ENCODE measurements at places on chromosomes 2 and 18. TPM values are rescaled to one million over a fixed set of nuclear protein-coding genes. Genes with fewer than 3 reads are reported as not detected.
A peak's percentile ranks its signal among the peaks of the same experiment; 100 is the strongest.

DNA sequence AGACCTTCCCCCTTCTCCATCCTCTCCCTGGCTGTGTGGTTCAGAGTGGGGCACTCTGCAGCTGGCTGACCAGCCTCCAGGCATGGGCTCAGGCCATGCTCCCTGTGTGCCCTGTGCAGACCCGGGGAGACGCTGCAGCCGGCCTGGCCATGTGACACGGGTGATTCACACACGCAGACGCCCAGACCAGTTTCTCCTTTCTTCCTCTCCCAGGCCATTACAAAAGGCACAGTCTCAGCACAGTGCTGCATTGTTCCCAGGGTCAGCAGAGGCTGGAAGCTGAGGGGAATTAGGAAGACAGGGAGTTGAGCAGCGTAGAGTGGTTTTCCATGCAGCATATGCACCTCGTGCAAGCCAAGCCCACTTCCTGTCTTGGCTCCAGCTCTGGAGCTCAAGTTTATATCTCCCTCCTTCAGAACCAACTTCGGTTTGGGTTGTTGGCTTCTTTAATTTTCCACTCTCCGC is 288.5 kb downstream of the TNS1 start:
- peak; percentile 81 for DNase-seq

The KIF5C gene
- total RNA-seq = 11.1 TPM

The UCN gene
- 6.5 TPM for total RNA-seq

The THSD7B gene
- total RNA-seq = 0.83 TPM

DNA sequence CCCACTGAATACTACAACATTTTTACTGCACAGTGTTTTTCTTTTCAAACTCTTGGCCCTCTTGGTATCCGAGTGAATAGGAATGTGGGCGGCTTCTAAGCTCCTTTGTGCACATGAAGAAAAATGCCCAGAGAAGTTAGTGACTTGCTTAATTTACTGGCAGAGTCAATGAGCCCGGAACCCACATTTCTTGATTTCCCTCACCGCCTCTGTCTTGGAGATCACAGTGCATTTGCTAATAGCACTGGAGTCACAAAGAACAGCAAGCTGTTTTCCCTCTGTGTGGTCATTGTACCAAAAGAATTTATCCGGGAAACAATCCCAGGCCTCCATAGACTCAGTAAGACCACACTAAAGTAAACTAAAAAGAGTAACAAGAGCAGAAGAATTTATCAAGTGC is 18.9 kb downstream of the STON1 start:
- DNase-seq = no peak

GRCh38 chr2:216652566-216652965 is 19.3 kb downstream of the IGFBP2 start:
- DNase-seq = no peak

- DNase-seq = no peak
Measured at GRCh38 chr2:206245265-206245672, 29.2 kb upstream of the ZDBF2 start.

The PJVK gene
- total RNA-seq = 6.2 TPM

- peak; percentile 87 for DNase-seq
Measured at GRCh38 chr2:235595422-235596010, 101.7 kb downstream of the AGAP1 start.

- DNase-seq = no peak
Measured at GRCh38 chr2:160613466-160614153, 120.0 kb upstream of the RBMS1 start.

DNA sequence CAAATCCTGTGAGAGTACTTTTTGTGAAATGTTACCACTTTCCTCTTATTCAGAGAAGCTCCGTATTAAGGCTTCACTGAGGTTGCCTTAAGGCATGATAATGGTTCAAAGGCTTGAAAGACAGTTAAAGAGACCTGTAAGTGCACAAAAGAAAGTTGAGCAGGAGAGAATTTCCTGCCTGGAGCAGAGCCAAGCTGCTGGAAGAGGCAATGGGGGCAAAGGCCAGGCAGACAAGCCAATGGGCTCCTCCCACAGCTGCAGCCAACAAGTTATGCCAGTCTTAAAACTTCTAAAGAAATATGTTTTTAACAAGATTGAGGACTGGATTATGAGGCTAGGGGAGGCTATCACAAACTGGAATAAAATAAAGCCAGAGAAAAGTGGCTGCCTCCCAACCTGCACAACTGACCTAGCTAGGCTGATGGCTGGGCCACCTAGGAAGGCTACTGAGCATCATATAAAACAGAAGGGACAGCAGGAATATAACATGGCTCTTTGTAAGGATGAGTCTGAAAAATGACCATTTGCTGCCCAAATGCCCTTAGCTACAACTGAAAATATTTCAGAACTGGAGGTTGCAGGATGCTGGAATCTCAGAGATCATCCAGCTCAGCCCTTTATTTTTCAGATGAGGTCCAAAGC is 2.1 kb downstream of the IL1B start:
- no peak for DNase-seq

DNA sequence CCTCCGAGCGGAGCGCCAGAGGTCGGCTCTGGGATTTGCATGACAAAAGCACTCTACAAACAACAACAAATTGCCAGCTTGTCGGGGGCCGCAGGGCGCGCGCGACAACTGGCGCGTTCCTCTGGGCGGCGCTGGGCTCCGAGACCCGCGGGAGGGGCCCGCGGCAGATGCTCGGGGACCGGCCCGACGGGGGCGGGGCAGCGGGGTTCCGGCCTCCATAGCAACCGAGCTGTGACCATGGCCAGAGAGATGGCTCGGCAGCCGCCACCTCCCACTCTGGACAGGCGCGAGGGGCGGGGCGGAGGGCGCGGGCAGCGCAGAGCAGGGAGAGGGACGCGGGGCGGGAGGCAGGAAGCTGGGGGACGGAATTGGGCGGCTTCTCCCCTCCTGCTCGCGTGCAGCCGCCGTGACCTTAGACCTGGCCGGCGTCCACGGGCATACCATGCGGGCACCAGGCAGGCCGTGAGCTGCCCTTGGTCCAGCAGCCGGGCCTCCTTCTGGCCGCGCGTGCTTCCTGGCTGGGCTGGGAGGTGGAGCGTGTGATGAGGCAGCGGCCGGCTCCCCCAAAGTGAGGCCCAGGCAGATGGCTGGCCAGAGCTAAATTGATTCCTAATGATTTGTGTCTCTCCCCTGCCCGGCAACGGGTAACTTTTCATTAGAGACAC is 171.5 kb downstream of the CELF4 start:
- DNase-seq = peak; percentile 79

DNA sequence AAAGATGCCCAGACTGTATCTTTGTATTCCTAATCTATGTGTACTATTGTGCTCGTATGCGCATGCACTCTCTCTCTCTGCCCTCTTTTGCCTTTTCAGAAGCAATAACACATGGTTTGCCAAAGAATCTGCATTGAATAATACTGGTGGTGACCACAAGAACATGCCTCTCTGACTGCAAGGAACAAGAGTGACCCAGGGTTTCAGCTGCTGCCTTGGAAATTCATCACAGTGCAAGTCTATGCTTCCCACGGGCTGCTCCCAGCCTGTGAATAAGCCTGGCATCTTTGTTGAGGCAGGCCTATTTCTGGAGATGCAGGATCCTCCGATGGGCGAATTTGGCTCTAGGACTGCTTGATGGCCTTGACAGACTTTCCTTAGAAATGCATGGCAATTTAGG is 689.4 kb upstream of the FANCL start:
- no peak for DNase-seq

The FTCDNL1 gene
- total RNA-seq = 3.6 TPM

GRCh38 chr2:84972932-84973331 is 2.0 kb downstream of the KCMF1 start:
- no peak for DNase-seq

- DNase-seq = no peak
Measured at GRCh38 chr2:8893978-8894820, 56.8 kb upstream of the KIDINS220 start.

The CMPK2 gene
- total RNA-seq = 9.3 TPM

The KIAA2012 gene
- 0.16 TPM for total RNA-seq

DNA sequence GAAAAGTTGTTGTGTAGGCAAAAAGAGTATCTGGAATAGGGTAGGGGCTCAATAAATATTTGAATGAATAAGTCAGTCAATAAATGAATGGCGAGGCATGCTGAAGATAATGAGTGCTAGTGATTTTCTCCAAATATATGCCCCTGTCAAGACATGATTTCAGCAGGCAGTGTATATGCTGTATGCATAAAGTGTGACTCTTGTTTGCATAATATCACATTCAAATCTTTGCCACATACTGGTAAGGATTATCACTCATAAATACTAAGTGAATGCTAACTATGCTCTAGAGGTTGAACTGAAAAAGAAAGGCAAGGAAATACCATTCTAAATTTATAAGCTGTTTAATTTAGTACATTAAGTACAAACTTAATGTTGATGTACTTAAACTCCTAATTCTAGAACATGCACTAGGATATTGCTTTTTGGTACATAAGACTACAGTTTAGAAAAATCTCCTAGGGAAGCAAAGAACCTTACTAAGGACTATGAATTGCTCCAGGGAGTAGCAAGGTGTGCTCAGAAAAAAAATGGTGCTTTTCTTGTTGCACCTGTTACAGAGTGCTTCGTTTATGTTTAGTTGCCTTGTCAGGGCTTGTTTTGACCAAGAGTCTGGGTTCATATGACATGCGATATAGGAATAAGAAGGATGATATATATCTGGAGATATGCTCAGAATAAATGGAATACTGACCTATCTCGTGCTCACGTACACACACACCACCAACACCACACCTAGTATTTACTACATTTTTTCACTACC is 224.0 kb upstream of the TANK start:
- DNase-seq = no peak

GRCh38 chr2:71552861-71553301 is 99.5 kb downstream of the DYSF start:
- no peak for DNase-seq

DNA sequence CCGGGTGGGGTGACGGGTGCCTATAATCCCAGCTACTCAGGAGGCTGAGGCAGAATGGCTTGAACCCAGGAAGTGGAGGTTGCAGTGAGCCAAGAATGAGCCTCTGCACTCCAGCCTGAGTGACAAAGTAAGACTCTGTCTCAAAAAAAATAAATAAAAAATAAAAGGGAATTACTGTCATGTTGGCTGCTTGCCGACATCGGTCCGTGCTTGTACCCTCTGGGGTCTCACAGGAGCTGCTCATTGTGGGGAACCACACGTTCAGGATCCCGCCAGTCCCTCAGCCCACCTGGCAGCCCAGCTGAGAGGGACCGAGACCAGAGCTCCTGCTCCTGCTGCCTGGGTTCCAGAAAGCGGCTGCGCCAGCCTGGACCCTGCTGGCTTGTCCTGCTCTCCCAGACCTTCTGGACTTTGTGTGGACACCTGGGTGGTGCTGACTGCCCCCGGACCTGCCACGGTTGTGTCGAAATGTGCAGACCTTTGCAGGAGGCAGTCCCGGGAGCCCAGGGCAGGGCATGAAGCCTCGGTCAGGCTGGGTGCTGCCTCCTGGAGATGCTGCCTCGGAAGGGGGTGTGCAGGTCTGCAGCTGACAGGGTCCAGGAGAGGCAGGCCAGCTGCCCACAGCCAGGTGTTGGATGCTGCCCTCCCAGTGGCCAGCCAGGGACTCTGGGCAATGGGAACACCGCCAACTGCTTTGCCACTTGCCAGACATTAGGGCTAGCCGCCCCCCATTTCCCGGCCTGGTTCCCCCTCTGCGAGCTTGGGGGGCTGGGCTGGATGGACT is 16.4 kb downstream of the KLF11 start:
- no peak for DNase-seq

DNA sequence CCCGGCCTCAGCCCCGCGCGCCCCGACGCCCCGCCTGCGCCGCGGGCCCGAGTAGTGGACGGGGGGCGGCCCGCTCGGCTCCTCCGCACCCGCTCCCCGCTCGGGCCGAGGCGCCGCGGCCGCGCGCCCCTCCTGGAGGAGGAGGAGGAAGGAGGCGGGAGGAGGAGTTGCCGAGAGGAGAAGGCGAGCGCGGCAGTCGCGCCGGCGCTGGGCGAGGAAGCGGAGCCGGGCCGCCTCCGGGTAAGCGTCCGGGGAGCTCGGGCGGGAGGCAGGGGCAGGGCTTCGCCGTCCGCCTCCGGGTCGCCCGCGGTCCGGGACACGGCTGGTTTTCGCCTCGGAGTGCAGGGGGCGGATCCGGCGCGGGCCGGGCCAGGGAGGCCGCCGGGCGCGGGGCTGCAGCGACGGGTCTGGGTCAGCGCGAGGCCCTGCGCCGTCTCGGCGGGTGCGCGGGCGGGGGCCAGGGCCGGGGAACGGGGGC is at the start of gene SOCS6:
Gene SOCS6 (plus strand): TSS at position 195 of the 478 bp plus-strand sequence. CDS start 35,624 bp downstream, outside the sequence.
- DNase-seq = peak; percentile 74

The SCN7A gene
- 142 TPM for total RNA-seq

- no peak for DNase-seq
Measured at GRCh38 chr2:174662459-174662858, 64.9 kb upstream of the WIPF1 start.

The MARCHF4 gene
- total RNA-seq = under 0.01 TPM

The IL37 gene
- not detected for total RNA-seq

The MRO gene
- total RNA-seq = under 0.01 TPM

DNA sequence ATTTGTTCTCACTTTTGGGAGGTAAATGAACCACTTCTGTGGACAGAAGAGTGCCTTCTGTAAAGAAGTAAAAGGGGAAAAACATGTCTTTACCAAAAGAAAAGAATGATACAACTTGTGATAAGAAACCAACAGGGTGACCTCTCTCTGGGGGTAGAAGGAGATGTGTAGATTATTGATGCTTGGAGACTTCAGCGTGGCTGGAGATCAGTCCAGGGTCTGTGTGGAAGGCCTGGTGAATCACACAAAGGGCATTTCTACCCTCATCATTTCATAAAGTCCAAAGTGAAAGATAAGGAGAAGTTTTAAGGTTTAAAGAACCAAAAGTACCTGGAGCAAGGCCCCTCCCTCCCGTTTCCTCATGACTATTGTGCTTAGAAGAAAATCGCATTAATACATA is 142.5 kb downstream of the NCK2 start:
- no peak for DNase-seq

- peak; percentile 81 for DNase-seq
Measured at GRCh38 chr2:95389245-95390119, 13.0 kb upstream of the FAHD2A start.
